Left colon (tissue), 2 donors: ENCODE measurements at places on chromosomes 13 and 19.

GRCh38 chr13:67278235-67278634 lies 48.1 kb upstream of the PCDH9 start:
- DNase-seq = no peak

DNA sequence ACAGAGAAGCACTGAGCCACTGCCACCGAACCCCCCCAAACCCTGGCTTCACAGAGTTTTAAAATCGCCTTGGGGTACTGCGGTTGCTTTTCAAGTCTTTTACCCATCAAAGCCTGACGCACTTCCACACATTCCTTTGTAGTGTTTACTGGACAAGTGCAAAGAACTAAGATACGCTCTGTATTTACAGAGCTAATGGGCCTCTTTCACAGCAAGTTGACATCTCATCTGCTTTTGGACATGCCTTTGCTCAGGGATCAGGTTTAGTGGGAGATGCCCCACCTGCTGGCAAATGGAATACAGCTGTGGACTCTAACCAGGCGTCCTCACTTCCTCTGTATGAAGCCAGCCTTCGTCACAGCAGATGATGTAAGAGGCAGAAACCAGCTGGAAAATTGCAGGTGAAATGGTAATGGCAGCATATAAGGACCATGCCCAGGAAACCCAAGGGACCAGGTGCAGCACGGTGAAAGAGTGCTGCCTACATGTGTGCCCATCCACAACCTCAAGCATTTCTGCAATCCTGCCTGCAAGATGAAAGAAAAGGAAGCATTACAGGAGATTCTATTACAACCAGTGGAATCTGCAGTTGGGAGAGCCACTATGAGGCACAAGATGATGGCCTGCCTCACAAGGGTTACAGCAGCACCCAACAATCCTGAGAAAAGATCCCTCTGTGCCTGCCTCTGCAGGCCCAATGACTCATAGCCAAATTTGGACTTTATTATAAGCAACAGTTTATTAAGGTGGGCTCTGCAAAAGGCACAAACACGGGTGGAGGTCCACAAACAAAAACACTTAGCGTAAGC lies 34.7 kb downstream of the BRD4 start:
- DNase-seq = peak; percentile 31

- DNase-seq = no peak
These were observed 31.9 kb downstream of the INTS6 start for GRCh38 chr13:51420681-51421490.

DNA sequence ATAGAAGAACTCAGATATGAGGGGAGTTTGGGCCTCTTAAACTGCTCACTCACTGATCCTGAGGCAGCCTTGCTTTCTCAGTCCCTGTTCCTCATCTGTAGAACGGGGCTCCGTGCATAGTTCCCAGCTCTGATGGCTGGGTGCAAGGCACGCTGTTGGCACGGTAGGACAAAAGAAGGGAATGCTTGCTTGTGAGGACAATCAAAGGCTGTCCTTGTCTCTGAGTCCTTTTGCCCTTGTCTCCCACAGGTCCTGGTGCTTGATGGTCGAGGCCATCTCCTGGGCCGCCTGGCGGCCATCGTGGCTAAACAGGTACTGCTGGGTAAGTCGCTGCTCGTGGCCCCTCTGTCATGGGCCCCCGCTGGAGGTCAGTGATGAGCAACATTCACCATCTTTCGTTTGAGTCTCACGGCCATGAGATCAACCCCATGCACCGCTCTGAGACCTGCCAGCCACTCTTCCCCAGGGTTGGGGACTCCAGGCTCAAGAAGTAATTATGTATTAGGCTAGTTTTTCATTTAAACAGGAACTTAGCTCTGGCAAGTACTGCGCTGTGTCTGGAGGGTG lies 2.3 kb downstream of the RPL13A start:
- DNase-seq = no peak
